ENCODE measurements at places on chromosomes 2 and 18.

DNA sequence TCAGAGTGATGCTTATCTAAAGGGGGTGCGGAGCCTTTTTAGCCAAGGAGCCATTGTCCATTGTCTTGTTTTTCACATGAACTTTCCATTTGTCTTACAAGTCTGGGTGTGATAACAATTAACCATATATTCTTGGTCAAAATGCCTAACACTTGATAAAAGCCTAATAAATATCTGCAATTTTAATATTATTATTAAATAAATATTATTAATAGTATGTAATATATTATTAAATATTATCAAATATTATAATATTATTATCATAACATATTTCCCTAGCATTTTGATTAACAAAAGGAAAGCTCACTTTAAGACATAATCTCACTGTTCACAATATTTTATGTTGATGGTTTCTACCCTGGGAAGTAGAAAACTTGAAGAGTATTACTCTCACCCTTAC is 1143.6 kb upstream of the GYPC start:
- no peak for DNase-seq

- DNase-seq, result no peak
Observed at GRCh38 chr2:11376071-11376470, 31.6 kb upstream of the ROCK2 start.

- no peak for DNase-seq
Observed at GRCh38 chr18:59751186-59751585, 54.0 kb upstream of the CCBE1 start.

DNA sequence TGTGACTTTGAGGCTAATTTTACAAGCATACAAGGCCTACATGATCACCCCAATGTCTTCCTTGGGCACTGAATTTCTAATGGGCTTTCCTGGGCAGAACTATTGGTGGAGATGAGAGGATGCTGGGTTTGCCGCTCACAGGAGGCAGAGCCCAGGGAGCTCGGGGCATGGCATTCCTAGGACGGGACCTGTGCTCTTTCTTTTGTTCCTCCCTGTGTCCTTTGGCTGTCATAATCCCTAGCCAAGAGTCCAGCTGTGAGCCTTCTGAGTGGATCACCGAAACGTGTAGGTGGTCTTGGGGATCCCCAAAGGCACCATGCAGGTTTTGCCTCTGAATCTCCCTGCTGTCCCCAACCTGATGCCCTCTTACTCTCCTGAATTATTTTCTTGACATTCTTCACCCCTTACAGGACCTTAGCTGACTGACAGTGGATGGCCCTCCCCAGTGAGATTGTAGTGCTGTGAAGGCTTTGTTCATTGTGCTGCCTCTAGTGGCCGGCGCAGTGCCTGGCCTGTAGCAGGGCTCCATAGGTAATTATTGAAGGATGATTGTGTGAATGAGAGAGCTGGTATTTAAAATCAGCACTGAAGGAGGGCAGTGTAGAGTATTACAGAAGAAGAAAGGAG is 221.9 kb downstream of the ZNF407 start:
- DNase-seq, result no peak

DNA sequence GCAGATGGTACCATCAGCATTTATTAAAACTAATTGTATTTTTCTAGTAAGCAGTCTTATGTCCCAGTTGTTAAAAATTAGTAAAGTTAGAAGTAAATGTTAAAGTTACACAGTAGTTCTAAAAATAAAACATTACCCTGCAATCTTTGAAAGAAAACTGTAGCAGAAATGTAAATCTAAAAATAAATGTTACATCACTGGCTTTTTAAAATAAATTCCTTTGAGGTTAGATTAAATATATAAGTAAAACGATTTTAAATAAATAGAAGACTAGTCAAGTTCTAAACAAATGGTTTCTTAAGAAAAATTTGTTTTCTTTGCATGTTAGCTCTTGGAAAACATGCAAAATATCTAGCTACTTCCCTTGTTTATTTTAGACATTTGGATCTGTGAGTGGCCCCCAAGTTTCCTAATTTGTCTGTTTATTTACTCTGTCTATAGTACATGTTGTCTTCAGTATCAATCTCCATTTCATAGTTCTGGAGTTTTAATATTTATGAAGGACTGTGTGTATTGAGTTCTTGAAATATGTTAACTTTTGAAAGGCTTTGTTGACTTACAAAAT is 58.2 kb downstream of the GLS start:
- no peak for DNase-seq

DNA sequence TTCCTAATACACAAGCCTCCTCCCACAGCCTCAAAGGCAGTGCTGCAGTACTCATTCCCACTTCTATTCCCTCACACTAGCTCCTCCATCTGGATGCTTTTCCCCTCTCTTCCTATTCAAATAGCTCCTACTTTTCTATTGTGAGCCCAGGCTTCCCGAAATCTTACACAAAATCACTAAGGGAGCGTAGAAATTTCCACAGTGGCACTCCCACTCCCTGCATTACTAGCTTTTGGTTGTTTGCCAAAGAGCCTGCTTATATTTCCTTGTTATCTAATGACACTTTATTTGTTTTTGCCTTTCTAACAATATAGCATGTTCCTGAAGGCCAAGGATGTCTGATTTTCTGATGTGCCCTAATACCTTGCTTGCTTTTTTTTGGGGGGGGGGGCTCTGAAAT is 10.9 kb downstream of the EPAS1 start:
- no peak for DNase-seq

GRCh38 chr2:133486771-133487191 is 81.5 kb downstream of the NCKAP5 start:
- DNase-seq, result no peak

- DNase-seq, result no peak
Observed at GRCh38 chr2:168814939-168815907, 12.8 kb downstream of the NOSTRIN start.

- DNase-seq, result peak; percentile 48
Observed at GRCh38 chr2:195612611-195613495, 44.2 kb upstream of the SLC39A10 start.

- no peak for DNase-seq
Observed at GRCh38 chr2:42199626-42200025, 30.5 kb downstream of the EML4 start.

DNA sequence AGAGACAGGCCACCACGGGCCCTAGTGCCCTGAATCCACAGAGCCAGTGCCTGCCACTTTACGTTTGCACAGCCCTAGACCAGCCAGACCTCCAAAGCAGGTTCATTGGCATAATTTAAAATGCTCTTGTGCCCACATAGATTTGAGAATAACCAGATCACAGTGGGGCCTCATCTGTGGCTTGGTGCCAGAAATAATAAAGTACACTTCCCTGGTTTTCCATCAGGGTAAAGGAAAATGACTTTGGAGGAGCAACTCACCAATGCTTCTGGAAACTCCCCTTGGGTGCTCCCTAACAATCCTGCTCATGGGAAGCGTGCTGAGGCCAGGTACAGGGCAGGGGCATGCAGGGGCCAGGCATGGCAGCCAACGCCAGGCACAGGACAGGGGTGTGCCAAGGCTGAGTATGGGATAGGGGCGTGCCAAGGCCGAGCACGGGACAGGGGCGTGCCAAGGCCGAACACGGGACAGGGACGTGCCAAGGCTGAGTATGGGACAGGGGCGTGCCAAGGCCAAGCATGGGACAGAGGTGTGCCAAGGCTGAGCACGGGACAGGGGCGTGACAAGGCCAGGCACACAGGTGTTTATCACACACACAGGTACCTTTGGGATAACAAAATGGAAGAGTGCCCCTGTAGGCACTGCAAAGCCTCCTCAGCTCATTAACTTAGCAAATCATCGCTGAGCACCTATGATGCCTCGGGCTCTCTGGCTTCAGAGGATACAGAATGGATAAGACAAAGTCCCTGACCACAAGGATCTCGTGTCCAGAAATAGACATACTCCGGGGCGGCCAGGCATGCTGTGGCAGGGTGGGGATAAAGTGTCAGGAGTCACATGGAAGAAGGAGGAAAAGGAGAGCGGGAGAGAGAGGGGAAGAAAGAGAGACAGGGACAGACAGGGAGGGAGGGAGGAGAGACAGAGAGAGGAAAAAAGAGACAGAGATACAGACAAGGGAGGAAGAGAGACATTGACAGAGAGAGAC is 334.7 kb downstream of the EIPR1 start:
- DNase-seq, result no peak

GRCh38 chr2:104430852-104431251 is 423.1 kb upstream of the POU3F3 start:
- DNase-seq, result no peak

- no peak for DNase-seq
Observed at GRCh38 chr2:143085125-143085784, 44.0 kb upstream of the ARHGAP15 start.

GRCh38 chr2:237191714-237192081 is 106.0 kb downstream of the COPS8 start:
- DNase-seq, result peak; percentile 33

- no peak for DNase-seq
Observed at GRCh38 chr2:17242813-17243485, 275.3 kb downstream of the RAD51AP2 start.

DNA sequence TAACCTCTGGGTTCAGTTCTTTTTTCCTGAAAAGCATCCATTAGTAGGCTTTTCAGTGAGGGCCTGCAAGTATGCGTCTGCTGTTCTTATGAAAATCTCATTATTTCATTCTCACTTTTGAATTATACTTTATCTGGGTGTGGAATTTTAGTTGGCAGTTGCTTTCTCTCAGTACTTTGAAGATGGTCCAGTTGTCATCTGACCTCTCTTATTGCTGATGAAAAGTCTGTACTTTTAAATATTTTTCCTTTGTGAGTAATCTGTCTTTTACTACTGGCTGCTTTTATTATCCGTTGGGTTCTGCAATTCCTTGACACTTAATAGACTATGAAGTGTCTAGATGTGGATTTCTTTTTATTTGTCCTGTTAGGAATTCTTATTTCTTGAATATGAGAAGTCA is 307.8 kb downstream of the CYP26B1 start:
- no peak for DNase-seq

DNA sequence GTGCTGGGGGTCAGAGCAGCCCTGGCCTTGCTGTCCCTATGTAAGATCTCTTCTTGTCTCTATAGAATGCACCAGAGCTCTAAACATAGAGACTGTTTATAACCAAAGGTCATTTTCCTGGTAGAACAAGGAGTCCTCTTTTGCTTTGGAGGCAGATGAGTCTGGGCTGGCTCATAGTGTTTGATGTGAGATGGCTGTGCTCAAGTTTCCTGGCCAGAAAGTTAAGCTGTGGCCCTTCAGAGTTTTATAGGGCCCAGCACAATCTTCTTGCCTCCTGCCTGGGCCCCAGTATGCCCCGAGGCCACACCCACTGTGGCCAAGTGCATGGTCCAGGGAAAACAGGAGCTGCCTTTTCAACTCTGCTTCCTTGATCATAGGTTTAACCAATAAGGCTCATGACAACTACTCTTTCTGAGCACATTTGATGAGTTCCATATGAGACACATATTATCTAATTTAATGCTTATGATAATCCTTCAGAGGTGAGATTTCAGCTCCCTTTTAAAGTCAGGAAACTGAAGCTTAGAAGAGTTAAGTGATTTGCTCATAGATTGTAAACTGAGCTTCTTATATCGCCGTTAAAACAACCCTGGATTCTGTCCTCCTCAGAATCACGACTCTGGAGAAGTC is 66.3 kb downstream of the MYCN start:
- DNase-seq, result no peak

- DNase-seq, result no peak
Observed at GRCh38 chr2:138948070-138948539, 167.9 kb upstream of the NXPH2 start.

- no peak for DNase-seq
Observed at GRCh38 chr2:124112966-124113365, 87.9 kb downstream of the CNTNAP5 start.

DNA sequence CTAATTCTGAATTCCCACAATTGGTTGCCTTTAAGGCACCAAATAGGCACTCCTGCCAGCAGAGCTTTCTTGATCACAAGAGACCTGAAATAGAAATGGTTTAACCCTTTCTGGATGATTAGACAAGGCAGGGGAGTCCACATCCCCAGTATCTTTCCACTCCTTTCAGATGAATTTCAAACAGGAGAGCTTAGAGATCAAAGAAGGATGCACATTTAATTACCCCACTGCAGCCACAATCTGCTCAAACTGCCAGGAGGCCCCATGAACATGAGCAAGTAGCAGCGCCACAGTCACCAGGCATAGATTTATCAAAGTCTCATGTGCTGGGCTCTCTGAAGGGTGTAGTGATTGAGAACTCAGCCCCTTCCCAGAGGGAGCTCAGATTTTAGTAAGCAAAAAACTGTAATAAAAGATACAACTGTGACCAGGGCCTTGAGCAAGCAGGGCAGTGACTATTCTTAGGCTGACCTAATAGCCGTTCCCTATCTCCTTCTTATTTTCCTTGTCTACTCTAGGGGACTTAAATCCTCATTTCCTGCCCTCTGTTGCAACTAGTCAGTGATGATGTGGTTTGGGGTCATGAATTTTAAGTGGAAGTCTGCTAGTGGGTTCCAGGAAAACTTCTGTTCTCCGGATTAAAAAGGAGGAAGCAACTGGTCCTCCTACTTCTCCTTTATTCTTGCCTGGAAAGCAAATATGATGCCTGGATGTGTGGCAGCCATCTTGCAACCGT is 53.7 kb downstream of the SLC4A3 start:
- no peak for DNase-seq

GRCh38 chr2:225274751-225275150 is 124.8 kb upstream of the NYAP2 start:
- DNase-seq, result no peak

GRCh38 chr18:1094409-1094808 is 189.7 kb downstream of the ADCYAP1 start:
- no peak for DNase-seq

- no peak for DNase-seq
Observed at GRCh38 chr2:120583121-120583520, 152.5 kb upstream of the GLI2 start.

GRCh38 chr18:58538604-58539386 is 90.1 kb downstream of the ALPK2 start:
- DNase-seq, result no peak

- no peak for DNase-seq
Observed at GRCh38 chr18:48999569-48999968, 48.8 kb upstream of the SMAD7 start.

DNA sequence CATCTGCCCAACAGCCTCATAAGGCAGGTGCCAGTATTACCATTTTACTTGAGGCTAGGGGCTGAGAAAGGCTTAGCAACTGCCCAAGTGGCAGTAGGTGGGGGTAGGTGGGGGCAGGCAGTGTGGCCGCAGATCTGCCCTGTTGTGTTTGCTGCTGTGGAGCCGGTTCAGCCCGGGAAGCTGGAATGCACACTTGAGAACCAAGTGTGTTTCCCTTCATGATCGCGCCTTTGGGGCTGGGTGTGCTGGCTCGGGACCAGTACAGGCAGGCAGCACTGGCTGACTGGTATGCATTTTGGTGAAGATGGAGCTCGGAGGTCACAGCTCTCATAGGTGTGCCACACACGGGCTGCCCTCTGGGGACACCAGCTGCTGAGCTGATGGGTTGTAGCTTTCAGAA is 85.1 kb downstream of the CABLES1 start:
- DNase-seq, result no peak

Measured in upper lobe of left lung (tissue), 6 donors.